ENCODE measurements at places on chromosomes 11 and 22.

GRCh38 chr22:46233231-46233630, 16.9 kb downstream of the CDPF1 start:
- no peak for DNase-seq

DNA sequence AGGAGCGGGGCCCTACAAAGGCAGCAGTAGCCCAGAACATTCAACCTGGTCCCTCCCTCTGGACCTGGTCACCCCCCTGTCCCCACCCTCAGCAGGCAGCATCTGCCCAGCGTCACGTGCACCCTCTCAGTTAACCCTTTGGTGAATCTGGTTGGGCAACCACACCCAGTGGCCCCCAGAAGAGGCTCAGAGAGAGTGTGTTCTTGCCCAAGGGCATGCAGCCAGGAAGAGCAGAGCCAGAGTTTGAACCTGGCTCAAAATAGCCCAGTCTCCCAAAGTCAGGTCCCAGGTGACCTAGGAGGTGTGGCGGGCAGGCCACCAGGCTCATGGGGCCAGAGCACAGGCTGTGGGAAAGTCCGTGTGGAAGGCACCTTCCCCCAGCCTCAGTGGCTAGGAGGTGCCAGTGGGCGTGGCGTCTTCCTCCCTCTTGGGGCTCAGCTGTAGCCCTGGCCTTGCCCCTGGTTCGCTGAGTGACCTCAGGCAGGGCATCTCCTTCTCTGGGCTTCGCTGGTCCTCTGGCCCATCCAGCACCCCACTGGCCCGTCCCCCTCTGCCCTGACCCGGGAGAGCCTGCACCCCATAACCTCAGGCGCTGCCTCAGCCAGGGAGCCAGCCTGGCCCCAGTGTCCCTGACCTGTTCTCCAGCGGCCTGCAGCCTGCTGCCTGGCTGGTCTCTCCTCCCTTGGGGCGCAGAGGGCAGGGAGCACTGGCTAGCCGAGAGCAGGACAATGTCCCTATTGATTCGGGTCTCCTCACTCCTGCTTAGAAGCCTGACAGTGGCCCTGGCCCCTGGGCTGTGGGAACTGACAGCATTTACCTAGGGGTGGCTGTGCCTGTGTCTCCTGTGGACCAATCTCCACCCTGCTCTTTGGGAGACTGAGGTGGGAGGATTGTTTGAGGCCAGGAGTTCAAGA, 7.0 kb downstream of the ALDH3B1 start:
- no peak for DNase-seq

DNA sequence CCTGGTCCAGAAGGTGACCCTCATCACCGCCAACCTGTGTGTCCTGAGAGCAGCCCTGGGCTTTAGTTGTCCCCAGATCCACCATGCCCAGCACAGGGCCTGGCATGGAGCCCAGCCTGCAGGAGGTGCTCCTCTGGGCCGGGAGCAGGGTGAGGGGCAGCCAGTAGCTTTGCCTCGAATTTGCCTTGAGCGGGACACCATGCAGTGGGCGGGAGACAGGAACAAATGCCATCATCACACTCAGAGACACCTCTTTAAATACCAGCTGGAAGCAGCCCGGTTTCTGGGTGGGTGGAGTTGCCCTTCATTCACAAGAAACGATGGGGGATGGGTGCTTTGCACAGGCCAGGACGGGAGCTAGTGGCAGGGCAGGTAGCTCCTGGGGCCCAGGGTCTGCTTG, 19.3 kb downstream of the FLRT1 start:
- no peak for DNase-seq

GRCh38 chr22:19608003-19608690, 83.9 kb upstream of the CLDN5 start:
- no peak for DNase-seq

- no peak for DNase-seq
Observed at GRCh38 chr11:62104816-62105653, 18.8 kb upstream of the INCENP start.

- peak; percentile 77 for DNase-seq
Observed at GRCh38 chr11:1260023-1260501, 37.2 kb downstream of the MUC5B start.

DNA sequence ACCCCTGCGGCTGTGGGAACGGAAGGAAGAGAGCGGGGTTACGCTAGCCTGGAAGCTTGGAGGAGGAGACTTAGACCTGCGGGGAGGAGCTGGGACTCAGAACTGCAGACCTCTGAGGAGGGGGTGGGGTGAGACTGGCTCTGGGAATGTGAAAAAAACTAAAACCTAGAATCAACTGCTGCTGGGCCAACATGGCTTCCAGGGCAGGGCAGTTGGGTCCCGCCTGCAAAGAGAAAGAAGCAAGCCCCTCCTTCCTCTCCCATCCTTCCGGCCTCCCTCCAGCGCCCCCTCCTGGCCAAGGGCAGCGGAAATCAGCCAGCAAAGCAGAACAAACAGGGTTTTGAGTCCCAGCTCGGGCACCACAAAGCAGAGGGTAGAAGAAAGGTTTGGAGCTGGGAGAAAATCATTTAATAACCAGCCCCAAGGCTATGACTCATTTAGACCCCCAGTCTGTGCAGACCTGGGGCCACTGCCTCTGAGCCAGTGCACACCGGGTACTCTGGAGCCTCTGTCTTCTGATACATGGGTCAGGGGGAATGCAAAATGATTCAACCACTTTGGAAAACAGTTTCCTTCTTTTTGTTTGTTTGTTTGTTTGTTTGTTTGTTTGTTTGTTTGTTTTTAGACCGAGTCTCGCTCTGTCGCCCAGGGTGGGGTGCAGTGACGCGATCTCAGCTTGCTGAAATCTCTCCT, 7.3 kb upstream of the NCF4 start:
- no peak for DNase-seq

- no peak for DNase-seq
Observed at GRCh38 chr11:43871051-43871450, 9.6 kb upstream of the ALKBH3 start.

- DNase-seq: no peak
Observed at GRCh38 chr11:71095294-71095850, 157.0 kb downstream of the SHANK2 start.

GRCh38 chr11:35419184-35419829, at the start of gene SLC1A2:
TSS of gene SLC1A2 (minus strand) at chr11:35419558. CDS start at chr11:35418966, 592 bp downstream.
- DNase-seq: no peak

GRCh38 chr22:42001121-42001520, 2.5 kb downstream of the WBP2NL start:
- no peak for DNase-seq

- DNase-seq: no peak
Observed at GRCh38 chr11:4496557-4497248, 14.3 kb downstream of the OR52K1 start.

DNA sequence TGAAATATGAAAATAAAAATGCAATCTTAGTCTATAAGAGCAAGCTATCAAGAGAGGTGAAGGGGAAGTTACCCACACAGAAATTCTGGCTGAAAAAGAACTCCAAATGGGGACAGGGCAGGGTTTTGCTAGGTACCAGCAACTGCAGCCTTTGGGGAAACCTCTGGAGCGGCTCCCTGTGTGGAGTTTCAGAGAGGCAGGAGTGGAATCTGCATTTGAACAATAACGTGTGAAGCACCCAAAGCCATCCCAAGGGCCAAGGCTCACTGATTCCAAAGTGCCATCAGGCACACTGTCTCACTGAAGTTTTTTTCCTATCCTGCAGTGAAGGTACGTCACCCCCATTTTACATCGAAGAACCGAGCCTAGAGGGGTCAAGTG, 87.8 kb downstream of the KCNC1 start:
- no peak for DNase-seq

- DNase-seq: peak; percentile 85
Observed at GRCh38 chr22:24894220-24894975, 52.1 kb downstream of the LHFPL7 start.

GRCh38 chr22:28068826-28069225, 149.8 kb upstream of the PITPNB start:
- DNase-seq: no peak

DNA sequence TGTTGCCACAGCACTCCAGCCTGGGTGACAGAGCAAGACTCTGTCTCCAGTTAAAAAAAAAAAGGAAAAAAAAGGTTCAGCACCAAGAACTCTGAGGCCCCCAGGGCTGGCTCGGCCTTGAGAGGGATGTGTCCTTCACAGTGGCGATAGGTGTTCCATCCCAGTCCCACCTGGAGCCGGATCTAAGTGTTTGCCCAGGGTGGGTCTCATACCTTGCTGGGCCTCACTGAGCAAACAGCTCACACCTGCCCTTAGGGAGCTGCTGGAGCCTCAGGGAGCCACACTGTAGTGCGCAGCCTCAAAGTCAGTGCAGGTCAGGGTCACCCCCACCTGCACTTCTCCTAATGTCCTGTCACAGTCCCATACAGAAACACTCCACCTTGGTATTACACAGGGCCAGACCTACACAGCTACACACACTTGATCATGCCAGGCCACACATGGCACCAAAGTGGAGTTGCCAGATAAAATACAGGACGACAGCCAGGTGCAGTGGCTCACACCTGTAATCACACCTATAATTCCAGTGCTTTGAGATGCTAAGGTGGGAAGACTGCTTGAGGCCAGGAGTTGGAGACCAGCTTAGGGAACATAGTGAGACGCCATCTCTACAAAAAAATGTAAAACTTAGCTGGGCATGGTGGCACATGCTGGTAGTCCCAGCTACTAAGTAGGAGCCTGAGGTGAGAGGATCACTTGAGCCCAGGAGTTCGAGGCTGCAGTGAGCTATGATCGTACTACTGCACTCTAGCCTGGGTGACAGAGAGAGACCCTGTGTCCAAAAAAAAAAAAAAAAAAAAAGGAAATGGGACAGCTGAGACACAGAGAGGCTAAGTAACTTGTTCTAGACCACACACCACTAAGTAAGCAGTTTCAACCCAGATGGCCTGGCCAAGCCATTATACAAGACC, 7.3 kb downstream of the STARD10 start:
- no peak for DNase-seq

DNA sequence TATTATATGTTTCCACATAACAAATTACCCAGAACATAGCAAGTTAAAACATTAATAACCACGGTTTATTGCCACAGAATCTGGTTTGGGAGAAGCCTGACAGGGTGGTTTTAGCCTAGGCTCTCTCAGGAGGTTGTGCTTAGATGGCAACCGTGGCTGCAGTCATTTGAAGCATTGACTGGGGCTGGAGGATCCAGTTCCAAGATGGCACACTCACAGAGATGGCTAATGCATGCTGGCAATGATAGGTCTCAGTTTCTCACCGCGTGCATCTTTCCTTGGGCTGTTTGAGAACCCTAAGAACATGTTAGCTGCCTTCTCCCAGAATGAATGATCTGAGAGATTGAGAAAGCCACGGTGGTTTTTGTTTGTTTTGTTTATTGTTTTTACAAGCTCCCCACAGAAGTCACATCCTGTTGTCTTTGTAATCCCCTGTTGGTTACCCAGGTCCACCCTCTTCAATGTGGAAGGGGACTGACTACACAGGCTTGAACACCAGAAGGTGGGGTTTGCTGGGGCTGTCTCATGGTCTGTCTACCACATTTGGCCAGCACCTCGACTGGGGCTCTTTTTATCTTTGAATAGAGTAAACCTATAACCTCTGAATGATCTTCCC, 36.6 kb upstream of the GRAMD1B start:
- no peak for DNase-seq

DNA sequence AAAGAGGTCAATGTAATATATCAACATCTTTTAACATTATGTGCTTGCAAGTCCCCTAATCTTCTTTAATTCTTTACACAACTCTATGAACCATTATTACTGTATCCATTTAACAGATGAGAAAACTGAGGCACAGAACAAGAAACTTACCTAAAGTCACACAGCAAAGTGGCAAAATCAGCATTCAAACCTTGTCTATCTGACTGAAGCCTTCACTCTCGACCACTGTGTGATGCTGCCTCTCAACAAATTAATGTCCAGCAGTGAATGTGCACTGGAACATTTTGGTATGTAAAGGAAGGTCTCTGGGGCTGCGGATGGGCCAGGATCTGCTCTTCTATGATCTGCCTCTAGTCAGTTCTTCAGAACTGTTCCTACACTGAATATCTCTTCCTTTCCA, 42.1 kb downstream of the PRCP start:
- no peak for DNase-seq

DNA sequence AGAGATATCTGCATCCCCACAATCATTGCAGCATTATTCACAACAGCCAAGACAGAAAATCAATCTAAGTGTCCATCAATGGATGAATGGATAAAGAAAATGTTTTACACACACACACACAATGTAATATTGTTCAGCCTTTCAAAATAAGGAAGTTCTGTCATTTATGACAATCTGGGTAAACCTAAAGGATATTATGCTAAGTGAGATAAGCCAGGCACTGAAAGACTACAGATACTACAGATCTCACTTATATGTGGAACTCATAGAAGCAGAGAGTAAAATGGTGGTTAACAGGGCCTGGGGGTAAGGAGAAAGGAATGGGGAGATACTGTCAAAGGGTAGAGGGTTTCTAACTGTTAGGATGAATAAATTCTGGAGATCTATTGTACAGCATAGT, 36.0 kb upstream of the EED start:
- DNase-seq: no peak
